ENCODE measurements at places on chromosomes 11 and 22. TPM values are rescaled to one million over a fixed set of nuclear protein-coding genes. Genes with fewer than 3 reads are reported as not detected.

Gene PRSS23
- total RNA-seq = 83.0 TPM

Gene MISFA
- total RNA-seq = 5.1 TPM

Gene TMEM191B
- total RNA-seq = not detected

Gene GRAMD1B
- total RNA-seq = 155 TPM

Gene XNDC1N
- 21.5 TPM for total RNA-seq

Gene RFPL3
- not detected for total RNA-seq

Gene MMP12
- not detected for total RNA-seq

Gene ACRV1
- not detected for total RNA-seq

Gene TTC28
- total RNA-seq = 2.4 TPM

Gene HTR3A
- total RNA-seq = not detected

Gene BDNF
- not detected for total RNA-seq

Gene SYCE3
- not detected for total RNA-seq

Gene IGSF22
- total RNA-seq = 0.81 TPM

Gene PDE3B
- 64.0 TPM for total RNA-seq

Gene ARHGEF17
- total RNA-seq = 0.05 TPM

Gene TRIM29
- total RNA-seq = not detected

Gene LTO1
- total RNA-seq = 28.1 TPM

Gene NAALAD2
- not detected for total RNA-seq

Gene SLC35E4
- 8.3 TPM for total RNA-seq

Gene OR4A16
- total RNA-seq = not detected

Measured in activated T-helper 1 cell treated with anti-CD3 and anti-CD28 coated beads, Interleukin-12 subunit alpha, Interleukin-12 subunit beta, Interleukin-2, Interleukin-4 antibody, amounts not matched to agents 30 ng/mL and 10 ng/mL and 1 ng/mL, durations not matched to agents 14 hours and 24 hours and 36 hours (primary cell).